ENCODE measurements at places on chromosomes 5 and 9.
A peak's percentile ranks its signal among the peaks of the same experiment; 100 is the strongest.

DNA sequence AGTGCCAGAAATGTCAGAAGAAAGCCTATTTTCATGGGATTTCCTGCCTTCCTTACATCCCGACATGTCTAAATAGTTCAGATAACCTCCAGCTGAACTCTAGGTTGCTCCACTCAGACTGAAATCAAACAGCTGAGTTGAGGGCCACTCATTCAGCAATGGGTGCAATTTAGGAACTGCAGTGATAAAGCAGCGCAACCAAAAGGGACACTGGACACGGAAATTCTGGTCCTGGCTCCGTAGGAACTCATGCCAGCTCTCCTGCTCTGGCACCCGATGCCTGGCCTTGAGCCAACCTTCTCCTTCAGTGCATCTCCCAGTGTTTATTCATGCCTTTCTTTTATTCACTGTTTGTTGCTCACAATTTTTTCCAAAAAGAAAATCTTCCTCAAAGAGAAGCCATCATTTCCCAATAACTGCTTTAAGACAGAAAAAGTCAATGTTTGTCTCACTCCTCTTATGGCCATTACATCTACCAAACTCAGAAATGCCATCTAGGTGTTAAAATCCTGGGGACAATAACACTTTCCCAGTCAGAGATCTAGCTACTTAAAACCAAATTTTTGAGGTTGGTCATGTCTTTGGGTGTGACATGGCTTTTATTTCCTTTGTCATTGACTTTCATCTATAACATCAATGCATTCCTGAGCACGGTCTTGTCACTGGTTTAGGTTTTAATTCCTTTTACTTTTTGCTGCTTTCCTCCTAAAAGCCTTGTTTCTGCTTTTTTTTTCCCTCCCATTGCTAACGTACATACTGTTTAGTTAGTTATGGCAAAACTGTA is 126.9 kb downstream of the PDE4D start:
- DNase-seq = no peak

- DNase-seq = no peak
Observed at GRCh38 chr5:142404046-142404477, 79.2 kb upstream of the SPRY4 start.

- DNase-seq = peak; percentile 12
Observed at GRCh38 chr9:3468421-3469205, 57.2 kb downstream of the RFX3 start.

DNA sequence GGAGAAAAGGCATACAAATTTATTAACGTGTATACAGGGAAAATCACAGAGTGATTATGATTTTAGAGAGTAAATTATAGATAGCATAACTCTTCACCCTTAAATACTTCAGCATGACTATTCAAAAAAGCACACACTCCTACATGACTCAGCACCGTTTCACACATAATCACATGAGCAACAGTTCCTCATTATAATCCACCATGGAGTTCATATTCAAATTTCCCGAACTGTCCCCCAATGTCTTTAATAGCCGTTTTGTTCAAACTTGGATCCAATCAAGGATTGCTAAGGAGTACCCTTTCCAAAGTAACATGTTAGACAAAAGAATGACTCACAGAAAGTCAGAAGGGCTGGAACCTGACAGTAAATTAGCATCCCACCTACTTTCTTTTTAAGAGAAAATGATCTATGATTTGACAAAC is 32.1 kb downstream of the RAPGEF1 start:
- DNase-seq = peak; percentile 71

GRCh38 chr5:174843263-174844250 is 119.2 kb downstream of the MSX2 start:
- DNase-seq = no peak

DNA sequence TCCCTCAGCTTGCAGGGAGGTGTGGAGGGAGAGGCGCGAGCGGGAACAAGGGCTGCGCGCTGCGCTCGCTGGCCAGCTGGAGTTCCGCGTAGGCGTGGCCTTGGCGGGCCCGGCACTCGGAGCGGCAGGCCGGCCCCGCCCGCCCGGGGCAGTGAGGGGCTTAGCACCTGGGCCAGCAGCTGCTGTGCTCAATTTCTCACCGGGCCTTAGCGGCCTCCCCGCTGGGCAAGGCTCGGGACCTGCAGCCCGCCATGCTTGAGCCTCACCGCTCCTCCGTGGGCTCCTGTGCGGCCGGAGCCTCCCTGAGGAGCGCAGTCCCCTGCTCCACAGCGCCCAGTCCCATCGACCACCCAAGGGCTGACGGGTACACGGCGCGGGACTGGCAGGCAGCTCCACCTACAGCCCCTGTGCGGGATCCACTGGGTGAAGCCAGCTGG is 1516.4 kb downstream of the EFNA5 start:
- DNase-seq = no peak

GRCh38 chr9:107878462-107878861 is 388.9 kb upstream of the KLF4 start:
- DNase-seq = no peak

DNA sequence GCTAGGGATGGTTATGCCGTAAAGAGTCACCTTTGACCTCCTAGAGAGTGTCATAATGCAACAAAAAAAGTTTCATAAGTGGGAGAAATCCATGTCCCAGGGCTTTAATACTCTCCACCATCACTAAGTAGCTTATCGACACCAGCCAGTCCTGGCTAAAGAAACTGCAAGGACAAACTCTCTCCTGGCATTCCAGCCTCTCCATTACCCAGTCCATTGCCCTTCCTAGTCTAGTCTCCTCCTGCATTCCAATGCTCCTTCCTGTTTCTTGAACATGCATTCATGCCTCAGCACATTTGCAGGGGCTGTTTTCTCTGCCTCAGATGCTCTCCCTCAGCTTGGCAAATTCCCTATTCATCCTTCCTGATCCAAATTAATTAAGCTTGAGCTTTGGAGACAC is 364.1 kb downstream of the BRINP1 start:
- peak; percentile 48 for DNase-seq

GRCh38 chr9:7320139-7320538 is 479.4 kb downstream of the DMAC1 start:
- peak; percentile 65 for DNase-seq

- no peak for DNase-seq
Observed at GRCh38 chr9:124477648-124478285, 27.5 kb downstream of the ADGRD2 start.

GRCh38 chr5:151094030-151094851 is 13.4 kb upstream of the TNIP1 start:
- no peak for DNase-seq

DNA sequence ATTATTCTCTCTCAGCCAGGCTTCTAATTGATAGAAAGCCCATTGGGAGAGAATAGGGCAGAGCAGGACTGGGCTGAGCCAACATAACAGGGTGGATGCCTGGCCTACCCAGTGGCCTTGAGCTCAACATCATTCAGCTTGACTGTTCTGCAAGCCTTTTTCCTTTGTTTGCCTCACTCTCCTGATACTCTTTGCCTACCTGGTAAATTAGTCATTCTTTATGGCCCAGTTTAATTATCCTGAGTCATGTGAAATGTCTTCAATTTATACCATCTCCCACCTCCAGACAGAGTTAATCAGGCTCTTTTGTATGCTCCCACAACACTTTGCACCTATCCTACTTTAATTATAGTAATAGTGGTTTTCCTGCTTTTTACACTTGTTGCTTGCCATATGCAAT is 13.6 kb downstream of the GLRA1 start:
- DNase-seq = no peak
